ENCODE measurements at places on chromosomes 7 and 10.

GRCh38 chr7:39623732-39624441 is 515 bp downstream of the RALA start:
- no peak for DNase-seq

DNA sequence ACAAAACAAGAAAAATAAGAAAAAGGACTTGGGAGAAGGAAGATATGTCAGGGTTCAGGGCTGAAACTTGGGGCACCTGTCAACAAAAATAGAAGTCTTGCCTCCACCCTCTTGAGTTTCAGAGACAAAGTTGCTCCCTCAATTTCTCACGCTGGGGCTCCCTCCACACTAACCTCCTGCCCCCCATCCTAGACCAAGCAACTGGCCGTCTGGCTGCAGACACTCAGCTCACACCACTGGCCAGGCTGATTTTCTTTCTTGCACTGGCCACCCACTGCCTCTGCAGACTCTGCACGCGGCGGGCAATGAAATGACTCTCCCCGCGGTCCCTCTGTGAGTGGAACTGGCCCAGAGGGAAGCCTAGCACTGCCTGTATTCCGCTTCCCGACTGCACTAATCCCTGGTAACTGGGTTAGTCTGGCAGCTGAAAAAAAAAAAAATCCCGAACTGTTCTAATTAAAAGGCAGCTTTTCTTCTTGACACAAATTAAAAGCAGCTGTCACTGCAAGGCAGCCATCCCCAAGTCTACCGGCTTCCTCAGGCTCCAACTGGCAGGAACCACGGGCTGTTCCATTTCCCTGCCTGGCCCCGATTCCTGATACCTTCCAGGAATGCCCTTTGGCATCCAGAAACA is 83.5 kb downstream of the SPDYE5 start:
- no peak for DNase-seq

DNA sequence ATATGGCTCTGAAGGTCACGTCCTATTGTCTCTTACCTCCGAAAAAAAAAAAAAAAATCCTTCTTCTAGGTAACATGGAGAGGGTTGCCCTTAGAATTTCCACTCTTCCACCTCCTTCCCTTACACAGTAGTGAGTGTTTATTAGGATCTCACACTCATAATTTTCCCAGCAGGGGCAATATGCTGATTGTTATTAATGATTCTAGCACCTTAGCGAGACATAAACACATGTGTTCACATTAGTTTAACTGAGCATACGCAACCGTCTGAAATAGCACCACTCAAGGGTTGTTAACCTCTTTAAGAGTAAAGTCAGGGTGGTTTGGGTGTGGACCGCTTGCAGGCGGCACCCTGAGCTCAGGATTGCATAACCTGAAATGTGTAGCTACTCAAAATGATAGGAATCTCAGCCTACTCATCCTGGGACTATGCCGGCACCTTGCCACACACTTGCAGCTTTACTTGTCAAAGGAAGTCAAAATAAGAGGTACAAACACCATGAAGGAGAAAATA is 52.2 kb downstream of the CPEB3 start:
- DNase-seq, result no peak

DNA sequence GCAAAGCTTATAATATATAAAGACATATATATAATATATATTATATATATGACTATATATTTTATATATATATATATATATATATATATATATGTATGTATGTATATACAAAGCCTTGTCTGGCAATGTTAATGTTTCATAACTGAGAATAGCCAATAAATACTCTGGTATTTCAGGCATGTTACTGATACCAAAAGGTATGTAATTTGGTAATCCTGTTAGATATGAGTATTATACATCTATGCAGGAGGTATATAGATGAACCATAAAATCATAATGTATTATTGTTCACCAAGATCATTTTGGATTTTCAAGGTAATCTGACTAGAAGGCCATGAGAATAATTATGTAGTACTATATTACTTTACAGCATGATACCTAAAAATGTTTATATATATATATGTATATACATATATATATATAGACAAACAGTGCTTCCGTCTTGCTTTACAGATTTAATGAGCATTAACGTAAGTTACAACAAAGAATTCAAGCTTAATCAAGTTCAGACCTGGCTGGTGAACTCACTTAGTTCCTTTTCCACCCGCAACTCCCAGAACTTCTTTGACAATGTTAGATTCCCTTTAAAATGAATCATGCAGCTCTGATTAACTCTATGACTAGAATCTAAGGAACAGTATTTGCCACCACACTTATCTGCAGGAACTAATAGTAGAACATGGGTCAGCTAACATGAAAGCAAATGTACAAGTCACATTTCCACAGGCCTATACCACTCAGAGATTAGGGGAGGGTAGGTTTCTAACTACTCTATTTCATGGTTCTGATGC is 82.7 kb downstream of the SLC25A13 start:
- no peak for DNase-seq

DNA sequence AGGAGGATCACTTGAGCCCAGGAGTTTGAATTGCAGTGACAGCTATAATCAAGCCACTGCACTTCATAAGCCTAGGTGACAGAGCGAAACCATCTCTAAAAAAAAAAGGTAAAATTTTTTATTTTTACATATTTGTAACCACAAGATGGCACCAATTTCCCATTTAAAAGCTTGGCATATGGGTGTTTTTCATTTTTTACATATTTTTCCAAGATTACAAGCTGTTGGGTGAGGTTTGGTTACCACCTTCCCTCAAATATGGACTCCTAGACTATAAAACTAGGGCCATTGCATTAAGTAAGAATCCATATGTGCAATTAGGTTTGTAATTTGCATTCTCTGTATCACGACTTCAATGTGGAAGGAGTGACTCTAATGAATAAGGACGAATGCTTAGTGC is 129.3 kb upstream of the ACBD5 start:
- DNase-seq, result no peak

DNA sequence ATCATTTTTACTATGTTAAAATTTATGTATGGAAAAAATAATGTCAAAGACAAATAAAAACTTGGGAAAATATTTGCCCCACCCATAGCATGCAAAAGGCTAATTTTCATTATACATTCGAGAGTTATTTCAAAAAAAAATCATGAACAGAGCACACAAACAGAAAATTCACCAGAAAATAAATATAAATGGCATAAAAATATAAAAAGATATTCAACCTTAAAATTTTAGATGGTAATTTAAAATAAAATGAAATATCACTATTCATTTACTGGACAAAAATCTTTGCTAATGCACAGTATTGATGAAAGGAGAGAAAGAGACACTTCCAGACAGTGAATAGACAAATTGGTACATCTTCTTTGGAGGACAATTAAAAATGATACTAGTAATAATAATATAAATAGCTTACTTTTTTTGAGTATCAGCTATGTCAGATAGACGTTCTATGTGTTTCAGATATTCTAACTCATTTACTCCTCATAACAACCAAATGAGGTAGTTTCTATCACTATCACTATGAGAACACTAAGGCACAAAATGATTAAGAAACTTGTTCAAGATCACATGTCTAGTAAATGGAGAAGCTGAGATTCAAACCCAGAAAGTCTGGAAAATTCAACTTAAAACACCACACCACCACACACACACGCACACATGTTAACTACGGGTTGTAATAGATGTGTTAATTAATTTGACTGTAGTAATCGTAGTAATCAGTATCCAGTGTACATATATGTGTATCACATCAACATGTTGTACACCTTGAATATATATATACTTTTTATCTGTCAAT is 63.0 kb downstream of the CCDC71L start:
- DNase-seq, result no peak

- no peak for DNase-seq
Observed at GRCh38 chr10:58137813-58138212, 129.9 kb downstream of the IPMK start.

GRCh38 chr10:57482259-57482658 is 785.4 kb downstream of the IPMK start:
- DNase-seq, result no peak

- DNase-seq, result no peak
Observed at GRCh38 chr7:36372156-36372555, 17.5 kb upstream of the ANLN start.

DNA sequence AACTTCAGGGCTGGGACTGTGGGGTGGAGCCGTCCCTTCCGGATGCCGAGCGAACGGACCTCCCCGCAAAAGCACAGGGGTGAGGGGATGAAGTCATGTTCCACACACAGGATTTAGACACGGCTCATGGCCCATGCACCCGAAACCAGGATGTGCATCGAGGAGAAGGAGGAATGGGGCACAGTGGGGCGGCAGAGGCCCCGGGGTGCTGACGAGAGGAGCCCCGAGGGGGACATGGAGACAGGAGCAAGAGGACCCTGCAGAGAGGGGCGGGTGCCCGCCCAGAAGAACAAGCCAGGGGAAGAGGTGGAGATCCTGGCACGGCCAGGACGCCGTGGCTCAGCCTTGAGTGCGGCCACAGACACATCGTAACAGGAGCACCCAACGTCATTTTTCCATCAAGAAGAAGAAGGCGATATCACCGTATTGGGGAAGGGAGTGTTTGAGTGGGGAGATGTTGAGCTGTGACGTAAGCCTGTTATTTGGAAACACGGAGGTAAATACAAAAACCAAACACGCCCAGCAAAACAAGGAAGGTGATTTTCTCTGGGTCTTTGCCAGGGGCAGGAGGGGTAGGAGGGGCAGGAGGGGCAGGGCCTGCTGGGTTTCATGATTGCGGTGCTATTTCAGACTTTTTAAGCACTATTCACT is 25.3 kb upstream of the FOXL3 start:
- no peak for DNase-seq

DNA sequence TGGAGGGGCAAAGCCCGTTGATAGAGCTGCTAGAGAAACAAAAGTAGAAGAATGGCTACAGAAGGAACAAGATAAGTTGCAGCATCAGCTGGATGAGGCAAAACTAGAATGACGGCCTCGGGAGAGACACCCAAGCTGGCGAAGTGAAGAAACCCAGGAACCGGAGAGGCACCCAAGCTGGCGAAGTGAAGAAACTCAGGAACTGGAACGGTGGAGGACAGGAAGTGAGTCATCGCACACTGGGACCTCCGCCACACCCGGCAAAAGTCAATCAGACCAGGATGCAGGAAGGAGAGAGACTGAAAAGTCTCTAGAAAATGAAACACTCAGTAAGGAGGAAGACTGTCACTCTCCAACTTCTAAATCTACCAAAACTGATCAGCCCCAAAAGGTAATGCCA is 133.0 kb upstream of the NEBL start:
- no peak for DNase-seq

- no peak for DNase-seq
Observed at GRCh38 chr10:55283031-55283430, 482.0 kb upstream of the PCDH15 start.

DNA sequence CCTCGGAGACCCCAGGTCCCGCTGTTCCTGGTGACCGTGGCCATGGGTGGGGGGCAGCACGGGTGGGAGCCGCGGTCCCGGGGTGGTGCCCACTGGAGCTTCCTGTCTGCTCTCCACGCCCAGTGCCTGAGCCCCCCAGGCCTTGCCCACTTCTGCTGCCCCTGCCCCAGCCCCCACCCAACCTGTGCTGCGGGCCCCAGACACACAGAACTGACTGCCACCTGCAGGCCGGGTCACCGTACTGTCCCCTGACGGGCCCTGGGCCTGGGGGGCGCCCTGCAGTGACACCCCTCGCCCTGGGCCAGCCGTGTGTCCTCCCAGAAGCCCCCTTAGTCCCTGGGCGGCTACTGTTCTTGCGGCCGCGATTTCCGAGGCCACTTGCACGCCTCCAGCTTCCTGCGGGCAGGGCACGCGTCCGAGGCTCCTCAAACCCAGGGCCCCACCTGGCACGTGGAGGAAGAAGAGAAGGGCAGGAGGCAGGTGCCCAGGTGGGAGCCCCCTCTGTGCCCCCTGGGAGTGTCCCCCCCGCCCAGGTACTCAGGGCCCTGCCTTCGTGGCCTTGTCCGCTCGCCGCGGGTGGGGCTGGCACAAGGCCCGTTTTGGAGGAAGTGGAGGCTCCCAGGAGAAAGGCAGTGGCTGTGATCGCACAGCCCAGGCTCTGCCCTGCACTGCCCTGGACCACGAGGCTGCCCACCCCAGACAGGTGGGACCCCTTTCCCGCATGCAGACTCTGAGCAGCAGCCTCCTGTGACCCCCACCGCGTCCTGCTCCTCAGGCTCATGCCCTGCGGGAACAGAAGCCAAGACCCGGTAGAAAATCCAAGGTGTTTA is 10.4 kb downstream of the TMEM184A start:
- no peak for DNase-seq

DNA sequence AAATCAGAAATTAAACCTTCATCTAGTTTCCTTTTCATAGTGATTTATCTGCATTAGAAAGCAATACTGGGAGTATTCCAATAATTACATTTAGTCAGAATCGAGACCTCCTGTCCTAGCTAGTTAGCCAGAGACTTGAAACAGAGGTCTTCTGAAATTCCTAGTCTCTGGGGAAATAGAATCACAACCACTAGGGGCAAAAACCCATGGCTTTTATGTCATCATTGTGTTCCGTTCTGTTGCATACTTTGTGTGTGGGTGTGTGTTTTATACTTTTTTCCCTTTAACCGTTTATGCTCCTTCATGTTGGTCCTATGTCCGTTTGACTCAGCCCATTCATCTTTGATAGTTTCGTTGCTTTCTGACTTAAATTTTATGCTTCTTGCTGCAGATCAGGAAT is 79.8 kb downstream of the RALA start:
- DNase-seq, result no peak

DNA sequence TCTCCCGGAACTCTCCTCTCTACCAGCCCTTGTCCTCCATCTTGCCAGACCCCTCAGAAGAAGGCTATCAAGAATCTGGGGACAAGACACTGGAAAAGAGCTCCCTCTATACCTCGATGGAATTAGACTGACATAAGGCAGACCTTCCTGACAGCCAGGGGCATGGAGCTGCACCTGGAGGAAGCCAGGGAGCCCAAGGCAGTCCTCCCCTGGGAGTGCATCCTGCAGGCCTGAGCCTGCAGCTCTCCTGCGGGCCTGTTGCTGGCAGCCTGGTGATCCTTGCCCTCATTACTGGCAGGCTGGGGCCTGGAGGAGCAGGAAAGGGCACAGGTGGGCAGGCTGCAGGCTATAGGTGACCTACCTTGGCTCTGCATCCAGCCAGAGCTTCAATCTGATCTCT is 323.4 kb downstream of the GRID1 start:
- DNase-seq, result no peak

GRCh38 chr10:27911539-27911938 is 87.3 kb downstream of the ODAD2 start:
- no peak for DNase-seq

- no peak for DNase-seq
Observed at GRCh38 chr10:47371629-47372485, 12.2 kb downstream of the ZNF488 start.

- no peak for DNase-seq
Observed at GRCh38 chr10:78892338-78893176, 176.2 kb upstream of the ZMIZ1 start.
